ENCODE measurements at places on chromosomes 12 and 14. TPM values are rescaled to one million over a fixed set of nuclear protein-coding genes. Genes with fewer than 3 reads are reported as not detected.

Gene SERPINA1
- 0.34 TPM for polyA plus RNA-seq

Gene CD163
- not detected for polyA plus RNA-seq

Gene COCH
- polyA plus RNA-seq, result 27.6 TPM

Gene HVCN1
- polyA plus RNA-seq, result 0.46 TPM

Gene SLC48A1
- 35.2 TPM for polyA plus RNA-seq

Gene ACRBP
- 0.36 TPM for polyA plus RNA-seq

Gene IL26
- not detected for polyA plus RNA-seq

Gene NELL2
- 0.07 TPM for polyA plus RNA-seq

Gene LETMD1
- polyA plus RNA-seq, result 29.6 TPM

Gene SHMT2
- 150 TPM for polyA plus RNA-seq

Gene PLEKHG7
- polyA plus RNA-seq, result not detected

Gene DUSP16
- 13.1 TPM for polyA plus RNA-seq

Gene IRAK3
- polyA plus RNA-seq, result 0.16 TPM

Gene GDF3
- not detected for polyA plus RNA-seq

Gene CACNA1C
- not detected for polyA plus RNA-seq

Gene TMED10
- 290 TPM for polyA plus RNA-seq

Gene HOXC10
- polyA plus RNA-seq, result 2.1 TPM

Gene TAS2R8
- polyA plus RNA-seq, result not detected

Gene LUM
- polyA plus RNA-seq, result 0.58 TPM

Gene HECTD4
- polyA plus RNA-seq, result 9.9 TPM

Gene MGST1
- 919 TPM for polyA plus RNA-seq

Gene ADSS1
- polyA plus RNA-seq, result 7.4 TPM

Gene GOLT1B
- polyA plus RNA-seq, result 107 TPM

Gene GOLGA3
- 22.1 TPM for polyA plus RNA-seq

Gene BEGAIN
- polyA plus RNA-seq, result 3.7 TPM

Gene IL23A
- 0.31 TPM for polyA plus RNA-seq

Gene SLCO1B1
- 1.5 TPM for polyA plus RNA-seq

Gene PTGDR
- polyA plus RNA-seq, result not detected

Gene FZD10
- not detected for polyA plus RNA-seq

Gene EMP1
- 17.3 TPM for polyA plus RNA-seq

Gene KRT6C
- polyA plus RNA-seq, result not detected

Gene GALNT8
- not detected for polyA plus RNA-seq

Gene GALNT6
- polyA plus RNA-seq, result 4.1 TPM

Gene AJUBA
- 68.0 TPM for polyA plus RNA-seq
